Stimulated activated CD4-positive, alpha-beta T cell treated with anti-CD3 and anti-CD28 coated beads, TNF-alpha, amount 100 ng/mL, for 1 hour (primary cell): ENCODE measurements at places on chromosomes 2 and 18.

- DNase-seq = no peak
Measured at GRCh38 chr18:24065906-24066305, 51.4 kb downstream of the TTC39C start.

- no peak for DNase-seq
Measured at GRCh38 chr2:44358503-44358902, 2.8 kb downstream of the PREPL start.

DNA sequence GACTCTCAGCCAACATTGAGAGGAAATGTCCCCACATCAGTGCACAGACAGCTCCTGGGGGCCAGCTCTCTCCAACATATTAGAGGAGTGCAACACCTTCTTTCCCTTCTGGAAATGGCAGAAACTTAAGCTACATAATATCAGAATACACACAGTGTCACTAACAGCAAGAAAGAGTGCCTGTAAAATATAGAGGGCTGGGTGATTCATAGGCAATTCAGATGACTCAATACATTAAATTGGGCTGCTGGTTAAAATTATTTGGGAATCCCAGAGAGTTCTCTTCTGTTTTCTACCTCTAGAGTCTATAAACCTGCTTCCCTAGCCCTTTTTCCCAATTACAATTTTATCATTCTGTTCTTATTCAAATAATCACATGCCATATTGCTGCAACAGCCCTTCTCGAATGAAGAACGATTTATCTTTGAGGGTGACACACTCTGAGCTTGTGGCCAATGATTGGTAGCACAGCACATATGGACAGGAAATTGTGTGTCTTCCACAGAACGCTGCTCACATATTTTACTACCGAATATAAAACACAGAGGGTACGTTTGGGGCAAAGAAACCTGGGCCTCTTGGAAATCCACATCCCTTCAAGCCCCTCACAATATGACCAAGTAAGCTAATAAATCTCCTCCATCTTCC, 381.2 kb downstream of the MBD2 start:
- no peak for DNase-seq

DNA sequence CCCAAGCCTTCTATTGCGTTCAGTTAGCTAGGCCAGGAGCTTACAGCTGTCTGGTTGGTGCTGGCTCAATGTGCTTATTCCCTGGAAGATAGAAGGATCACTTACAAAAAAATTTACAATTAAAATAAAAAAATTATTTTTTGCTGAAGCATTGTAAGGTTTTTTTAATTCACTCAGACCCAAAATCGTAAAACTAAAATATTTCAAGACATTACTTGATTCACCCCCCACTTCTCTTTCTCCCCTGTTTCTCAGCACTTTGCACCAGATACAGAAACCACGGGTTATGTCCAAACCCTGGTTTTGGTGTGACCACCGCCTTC, 911 bp upstream of the PTPRM start:
- DNase-seq = no peak

DNA sequence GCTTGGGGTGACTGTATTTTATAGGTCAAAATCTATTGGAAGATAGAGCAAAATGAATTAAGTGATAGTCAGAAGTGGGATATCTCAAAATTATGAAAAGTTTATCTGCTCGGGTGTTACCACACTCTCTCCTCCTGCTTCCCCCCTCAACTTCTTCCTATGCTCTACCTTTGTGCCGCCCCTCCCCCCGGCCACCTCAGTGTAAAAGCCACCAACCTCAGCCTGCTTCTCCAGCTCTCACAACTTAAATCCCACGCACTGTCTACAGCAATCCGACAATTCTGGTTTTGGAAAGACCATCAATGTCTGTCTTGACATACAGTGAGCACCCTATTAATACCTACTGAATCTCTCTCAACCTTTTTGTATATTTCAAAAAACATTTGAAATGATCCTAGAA, 164.6 kb downstream of the DCC start:
- no peak for DNase-seq

GRCh38 chr2:188984065-188984491, 9.9 kb downstream of the COL3A1 start:
- no peak for DNase-seq

- DNase-seq = no peak
Measured at GRCh38 chr2:230492107-230492506, 76.1 kb downstream of the SP100 start.
